ENCODE measurements at places on chromosomes 1 and 21.
A peak's percentile ranks its signal among the peaks of the same experiment; 100 is the strongest.

GRCh38 chr1:3905266-3905952 is 5.3 kb upstream of the C1orf174 start:
- DNase-seq, result no peak

- DNase-seq, result no peak
Measured at GRCh38 chr1:21034725-21035628, 141.7 kb downstream of the EIF4G3 start.

- DNase-seq, result no peak
Measured at GRCh38 chr1:152495066-152495675, 15.4 kb upstream of the LCE5A start.

DNA sequence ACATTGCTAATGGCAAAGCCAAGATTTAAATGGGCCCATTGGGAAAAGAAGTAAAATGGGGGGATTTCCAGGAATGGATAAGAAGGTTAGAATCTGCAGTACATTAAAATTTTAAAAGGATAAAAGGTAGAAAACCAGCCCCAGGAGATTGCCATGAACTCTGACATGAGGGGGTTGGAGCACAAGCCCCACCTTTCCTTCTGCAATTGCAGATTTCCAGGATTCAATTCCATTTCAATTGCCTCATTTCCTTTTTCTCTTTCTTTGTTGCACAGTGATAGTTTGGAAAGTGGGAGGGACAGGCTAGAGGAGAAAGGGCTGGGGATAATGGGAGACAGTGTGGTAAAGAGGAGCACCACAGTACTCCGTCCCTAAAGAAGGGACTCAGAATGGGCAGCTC is 238.5 kb upstream of the RAB4A start:
- no peak for DNase-seq

DNA sequence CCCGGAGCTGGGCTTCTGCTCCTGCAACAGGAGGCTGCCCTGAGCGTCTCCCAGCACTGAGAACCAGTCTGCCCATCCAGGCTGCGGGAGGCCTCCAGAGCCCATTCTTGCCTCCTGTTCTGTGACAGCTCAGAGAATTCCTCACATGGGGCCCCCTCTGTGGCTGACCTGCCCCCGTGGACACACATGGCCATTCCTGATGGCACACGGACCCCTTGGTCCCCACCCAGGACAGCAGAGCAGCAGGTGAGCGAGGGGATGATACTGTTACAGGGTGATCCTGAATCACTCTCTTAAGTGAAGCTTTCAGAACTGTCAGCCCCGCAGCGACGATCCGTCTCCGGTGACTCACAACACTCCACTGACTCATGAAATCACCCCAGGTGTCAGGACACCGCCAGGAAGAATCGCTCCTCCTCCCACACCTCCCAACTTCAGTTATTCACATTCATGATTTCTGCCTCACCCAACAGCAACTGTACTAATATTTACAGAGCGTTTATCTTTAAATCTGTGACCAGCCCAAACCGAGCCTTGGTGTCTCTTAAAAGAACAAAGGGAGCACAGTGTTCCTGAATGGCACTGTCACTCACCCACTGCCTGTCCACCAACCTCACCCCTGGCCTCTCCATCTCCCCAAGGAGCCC is 22.5 kb downstream of the CHD5 start:
- peak; percentile 63 for DNase-seq

DNA sequence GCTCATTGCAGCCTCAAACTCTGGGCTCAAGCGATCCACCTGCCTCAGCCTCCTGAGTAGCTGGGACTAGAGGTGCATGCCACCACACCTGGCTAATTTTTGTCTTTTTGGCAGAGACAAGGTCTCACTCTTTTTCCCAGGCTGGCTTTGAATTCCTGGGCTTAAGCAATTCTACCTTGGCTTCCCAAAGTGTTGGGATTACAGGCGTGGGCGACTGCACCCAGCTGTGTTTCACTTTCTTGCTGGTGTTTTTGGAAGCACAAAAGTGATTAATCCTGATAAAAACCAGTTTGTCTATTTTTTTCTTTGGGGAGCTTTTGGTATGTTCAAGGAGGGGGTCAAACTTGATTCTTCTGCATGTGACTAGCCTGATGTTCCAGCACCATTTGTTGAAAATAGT is 19.3 kb downstream of the RNF11 start:
- DNase-seq, result no peak

GRCh38 chr1:160309185-160309557 is 24.2 kb upstream of the PEX19 start:
- no peak for DNase-seq

DNA sequence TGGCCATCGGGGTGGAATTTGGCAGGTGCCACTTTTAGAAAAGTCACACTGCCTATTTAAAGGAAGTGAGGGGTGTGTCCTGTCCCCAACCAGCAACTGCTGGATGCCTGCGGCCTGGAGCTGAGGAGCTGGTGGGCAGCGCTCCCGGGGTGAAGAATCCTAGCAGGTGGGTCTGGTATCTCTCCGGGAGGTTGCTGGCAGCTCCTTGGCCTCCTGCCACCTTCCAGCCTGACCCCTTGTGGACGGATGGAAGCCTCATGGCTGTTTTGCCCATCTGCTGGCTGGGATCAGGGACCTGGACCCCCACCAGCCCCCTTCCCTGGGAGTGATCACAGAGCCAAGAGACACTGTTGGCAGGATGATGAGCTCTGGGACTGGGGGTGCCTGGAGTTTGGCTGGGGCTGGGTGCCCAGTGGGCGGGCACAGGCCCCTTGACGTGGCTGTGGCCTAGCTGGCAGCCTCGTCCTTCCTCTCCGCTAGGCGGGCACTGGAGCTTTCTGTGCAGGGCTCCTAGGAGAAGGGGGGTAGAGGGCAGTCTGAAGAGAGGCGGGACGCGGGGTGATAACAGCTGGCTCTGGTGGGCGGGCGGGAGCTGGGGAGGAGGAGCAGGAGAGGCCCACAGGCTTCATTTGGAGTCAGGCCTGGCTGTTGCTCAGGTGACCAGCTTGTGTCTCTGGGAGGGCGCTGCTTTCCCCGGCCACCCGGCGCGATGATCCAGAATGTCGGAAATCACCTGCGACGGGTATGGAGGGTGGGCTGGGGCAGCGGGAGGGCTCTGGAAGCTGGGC is at the start of gene ACOT11:
ACOT11 (plus strand) TSS at position 628 of the 788 bp plus-strand sequence; CDS start at position 710, 82 bp downstream.
- DNase-seq, result peak; percentile 55

- no peak for DNase-seq
Measured at GRCh38 chr1:61341426-61341825, 259.1 kb downstream of the NFIA start.

DNA sequence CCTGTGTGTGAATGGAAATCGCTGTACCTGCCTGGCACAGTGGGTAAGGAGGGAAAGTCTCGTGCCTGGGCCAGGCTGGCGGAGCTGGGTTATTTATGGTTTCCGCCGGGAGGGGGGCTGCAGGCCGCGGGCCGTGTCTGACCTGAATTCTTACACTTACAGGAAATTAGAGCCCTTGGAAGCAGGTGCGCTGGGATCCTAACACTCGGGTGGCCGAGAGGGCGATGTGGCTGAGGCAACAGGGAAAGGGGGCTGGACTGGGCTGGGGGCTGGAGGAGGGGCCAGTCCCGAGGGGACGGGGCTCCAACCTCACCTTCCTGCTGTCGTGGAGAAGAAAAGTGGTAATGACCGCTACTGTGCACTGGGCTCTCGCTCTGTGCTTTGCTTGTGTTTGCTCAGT is 109.4 kb upstream of the WNT4 start:
- DNase-seq, result no peak

GRCh38 chr1:214458541-214458940 is 92.9 kb downstream of the PTPN14 start:
- no peak for DNase-seq

DNA sequence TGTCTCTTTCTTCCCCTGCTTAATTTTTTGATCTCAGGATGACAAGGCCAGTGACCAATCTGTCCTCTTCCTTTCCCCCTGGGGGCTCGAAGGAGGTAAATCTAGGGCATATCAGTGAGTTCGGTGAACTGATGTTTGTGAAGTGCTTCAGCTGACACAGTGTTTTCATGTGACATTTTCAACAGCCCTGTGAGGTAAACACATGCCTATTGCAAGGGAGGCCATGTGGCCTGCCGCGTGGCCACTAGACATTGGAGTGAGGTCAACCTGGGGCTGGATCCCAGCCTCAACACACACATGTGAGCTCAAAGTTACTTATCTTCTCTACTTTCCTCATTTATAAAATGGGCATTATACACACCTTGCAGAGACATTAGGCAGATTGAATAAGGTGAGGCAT is 126.3 kb downstream of the PLPP3 start:
- DNase-seq, result no peak

GRCh38 chr1:201661823-201662359 is 123.0 kb downstream of the NAV1 start:
- DNase-seq, result no peak

DNA sequence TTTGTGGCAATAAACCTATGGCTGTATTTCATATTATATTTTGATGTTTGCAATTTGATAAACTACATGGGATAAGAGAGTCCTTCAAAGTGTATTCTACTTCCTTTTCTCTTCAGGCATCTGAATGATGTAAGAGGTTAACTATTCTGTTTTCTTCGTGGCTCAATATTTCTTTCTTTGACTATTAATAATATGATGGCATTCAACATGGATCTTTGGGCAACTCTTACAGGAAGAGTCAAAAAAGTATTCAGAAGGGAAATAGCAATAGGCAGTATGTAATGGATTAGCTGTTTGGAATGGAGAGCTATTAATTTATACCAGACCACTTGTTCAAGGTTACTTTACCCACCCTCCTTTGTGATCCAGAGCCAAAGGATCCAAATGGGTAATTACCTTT is 74.4 kb downstream of the HMCN1 start:
- no peak for DNase-seq

- DNase-seq, result no peak
Measured at GRCh38 chr1:182394055-182394775, 2.6 kb upstream of the GLUL start.

DNA sequence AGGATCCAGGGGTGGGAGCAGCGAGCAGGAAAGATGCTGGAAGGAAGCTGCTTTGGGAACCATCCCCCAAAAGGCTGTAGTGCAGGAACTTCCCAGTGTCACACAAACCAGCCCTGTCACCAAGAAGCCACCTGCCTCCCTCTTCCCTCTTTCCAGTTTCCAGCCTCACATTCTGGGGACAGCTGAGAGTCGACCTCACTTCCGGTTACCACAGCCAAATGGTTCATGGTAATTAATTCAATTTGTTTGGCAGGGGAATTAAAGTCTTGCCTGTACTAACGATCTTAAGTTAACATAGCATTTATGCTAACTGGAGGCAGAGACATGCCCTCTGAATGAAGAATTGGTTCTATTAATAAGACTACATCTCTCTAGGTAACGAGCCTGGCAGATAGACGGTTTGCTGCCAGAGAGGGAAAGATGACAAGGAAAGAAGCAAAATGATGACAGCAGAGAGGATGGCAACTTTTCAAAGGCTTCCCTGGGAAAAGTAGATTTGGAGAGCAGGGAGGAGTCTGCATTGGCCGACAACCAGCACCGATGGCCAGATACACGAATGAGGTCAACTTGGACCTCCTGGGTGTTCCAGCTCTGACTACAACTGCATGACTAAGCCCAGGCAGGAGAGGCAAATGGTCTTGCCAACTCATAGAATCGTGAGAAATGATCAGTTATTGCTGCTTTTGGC is 64.1 kb downstream of the TMCO4 start:
- no peak for DNase-seq

GRCh38 chr21:45504516-45505415 is 37.5 kb downstream of the SLC19A1 start:
- no peak for DNase-seq

DNA sequence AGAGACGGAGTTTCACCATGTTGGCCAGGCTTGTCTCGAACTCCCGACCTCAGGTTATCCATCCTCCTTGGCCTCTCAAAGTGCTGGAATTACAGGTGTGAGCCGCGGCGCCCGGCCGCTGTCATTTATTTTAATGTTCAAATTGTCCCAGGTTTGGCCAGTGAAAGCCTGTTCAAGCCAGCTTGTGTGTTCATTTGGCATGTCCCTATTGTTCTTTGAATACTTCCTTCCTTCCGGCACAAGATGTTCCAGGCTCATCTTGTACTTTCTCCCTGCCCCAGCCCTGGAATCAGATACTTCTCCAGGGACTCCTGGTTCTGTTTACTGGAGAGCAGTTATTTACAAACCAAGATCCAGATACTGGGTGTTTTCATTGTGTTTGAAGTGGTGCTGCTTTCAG is 37.0 kb downstream of the ZBTB8B start:
- DNase-seq, result no peak

DNA sequence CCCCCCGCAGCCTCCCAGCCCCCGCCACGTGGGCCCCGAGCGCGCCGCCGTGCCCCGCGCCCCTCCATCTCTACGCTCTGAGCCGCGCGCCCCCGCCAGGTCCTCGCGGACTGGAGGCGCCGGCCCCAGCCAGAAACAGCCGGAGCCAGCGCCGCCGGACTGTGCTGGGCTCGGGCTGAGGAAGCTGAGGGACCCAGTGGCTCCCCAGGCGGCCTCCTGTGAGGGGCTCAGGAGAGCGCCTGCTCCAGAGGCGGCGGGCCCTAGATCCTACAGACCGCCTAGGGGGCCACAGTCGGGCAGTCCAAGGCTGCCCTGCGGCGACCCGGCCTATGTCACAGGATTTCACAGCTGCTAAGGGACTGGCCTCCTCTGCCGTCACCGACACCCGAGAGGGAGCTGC is 82.1 kb downstream of the NENF start:
- DNase-seq, result no peak

GRCh38 chr1:19376428-19377372 is 64.6 kb downstream of the SLC66A1 start:
- DNase-seq, result no peak

DNA sequence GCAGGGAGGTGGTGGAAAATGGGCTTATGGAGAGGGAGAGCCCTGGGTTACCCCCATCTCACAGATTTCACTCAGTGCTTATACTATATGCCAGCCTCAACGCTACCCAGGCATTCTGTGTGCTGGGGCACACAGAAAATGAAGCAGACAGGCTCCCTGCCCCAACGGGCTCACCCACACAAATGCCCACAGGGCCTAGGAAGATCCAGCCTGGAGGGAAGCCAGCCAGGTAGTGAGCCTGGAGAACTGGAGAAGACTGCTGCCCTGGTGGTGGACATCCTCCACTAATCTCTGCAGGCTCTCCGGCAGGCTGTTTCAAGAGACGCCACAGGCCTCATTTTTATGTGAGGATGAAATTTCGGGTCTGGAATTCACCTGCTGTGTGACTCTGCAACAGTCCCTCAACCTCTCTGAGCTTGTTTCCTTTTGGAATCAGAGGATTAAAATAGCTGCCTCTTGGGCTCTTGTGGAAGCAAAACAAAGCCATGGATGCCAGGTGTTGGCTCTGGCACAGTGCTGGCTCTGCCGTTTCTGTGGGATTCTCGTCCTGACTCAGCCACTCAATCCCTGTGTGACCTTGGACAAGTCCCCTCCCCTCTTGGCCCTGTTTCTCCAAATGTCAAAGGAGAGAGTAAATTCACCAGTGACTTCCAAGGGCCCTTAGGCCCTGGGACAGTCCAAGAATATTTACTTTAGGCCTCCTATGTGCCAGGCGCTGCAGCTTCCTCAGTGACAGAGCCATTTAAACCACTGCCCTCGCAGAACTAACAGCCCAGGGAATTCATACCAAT is 3.6 kb downstream of the PAQR7 start:
- no peak for DNase-seq

- no peak for DNase-seq
Measured at GRCh38 chr1:167426716-167427115, 91.6 kb downstream of the CD247 start.

All from Peyer's patch (tissue), 4 donors.